Testis (tissue), 5 donors: ENCODE measurements at places on chromosomes 4 and X. TPM values are rescaled to one million over a fixed set of nuclear protein-coding genes. Genes with fewer than 3 reads are reported as not detected.
A peak's percentile ranks its signal among the peaks of the same experiment; 100 is the strongest.

- no peaks in the 10 kb centered on the region for H3K36me3 ChIP-seq
- H3K4me3 ChIP-seq = no peak overlapping the region
- H3K27ac ChIP-seq = no peak overlapping the region
- H3K4me1 ChIP-seq = no peaks in the 10 kb centered on the region
These were observed 4.4 kb downstream of the GPC3 start for GRCh38 chrX:133980832-133981588.

DNA sequence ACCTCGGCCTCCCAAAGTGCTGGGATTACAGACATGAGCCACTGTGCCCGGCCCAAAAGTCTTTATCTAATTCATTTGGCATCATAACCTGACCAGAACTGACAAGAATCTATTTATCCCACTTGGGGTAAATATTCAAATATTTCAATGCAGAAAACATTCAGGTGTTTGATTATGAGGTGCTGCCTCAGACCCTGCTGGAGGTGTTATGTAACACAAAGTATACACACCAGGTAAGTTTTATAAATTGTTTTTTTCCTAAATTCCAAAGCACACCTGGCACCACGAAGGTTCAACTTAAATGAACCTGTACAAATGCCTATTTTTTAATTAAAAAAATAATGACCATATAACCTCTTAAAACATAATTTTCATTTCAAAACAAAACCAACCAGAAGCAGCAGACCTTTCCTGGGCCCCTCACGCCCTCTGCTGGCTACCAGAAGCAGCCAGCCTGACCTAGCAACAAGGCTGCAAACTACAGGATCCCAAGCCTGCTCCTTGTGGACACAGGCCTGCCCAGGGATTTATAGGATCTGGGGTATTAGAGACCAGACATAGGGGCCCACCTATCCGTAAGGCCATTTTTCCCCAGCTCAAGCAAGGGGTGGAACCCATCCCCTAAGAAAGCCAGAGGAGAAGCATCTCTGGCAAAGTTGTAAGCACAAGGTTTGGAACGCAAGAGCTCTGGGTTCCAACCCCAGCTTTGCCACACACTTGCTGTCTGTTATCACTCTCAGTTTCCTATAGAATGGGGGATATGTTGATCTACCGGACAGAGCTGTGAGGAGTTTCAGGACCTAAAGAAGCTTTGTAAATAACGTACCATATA lies 11.7 kb downstream of the OTUD5 start:
- no peak overlapping the region for H3K4me3 ChIP-seq
- DNase-seq = peak; percentile 50
- no peaks in the 10 kb centered on the region for H3K36me3 ChIP-seq
- H3K27me3 ChIP-seq = no peaks in the 10 kb centered on the region
- no peaks in the 10 kb centered on the region for H3K4me1 ChIP-seq

- H3K4me3 ChIP-seq = no peak overlapping the region
- DNase-seq = peak; percentile 30
- H3K36me3 ChIP-seq = no peaks in the 10 kb centered on the region
These were observed 136.0 kb upstream of the STX18 start for GRCh38 chr4:4677556-4678522.

- H3K36me3 ChIP-seq = no peaks in the 10 kb centered on the region
- DNase-seq = no peak
- no peaks in the 10 kb centered on the region for H3K4me1 ChIP-seq
- H3K27me3 ChIP-seq = no peaks in the 10 kb centered on the region
These were observed 7.7 kb downstream of the SYN1 start for GRCh38 chrX:47611926-47612325.

DNA sequence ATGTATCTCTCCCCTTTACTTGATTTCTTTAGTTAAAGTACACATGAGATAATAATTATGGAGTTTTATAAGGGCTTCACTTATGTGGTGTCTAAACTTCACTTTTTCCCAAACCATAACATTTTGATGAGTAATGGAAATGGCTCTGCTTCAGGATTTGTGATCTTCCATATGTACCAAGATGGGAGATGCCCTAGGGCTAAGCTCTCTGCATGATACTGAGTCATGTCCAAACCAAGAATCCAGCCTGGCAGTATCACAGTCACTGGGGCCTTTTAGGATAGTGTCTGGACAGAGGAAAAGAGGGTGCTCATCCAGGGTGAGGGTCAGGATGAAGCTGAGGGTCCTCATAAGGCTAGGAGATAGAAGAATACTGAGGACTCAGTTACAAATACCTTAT lies 47.9 kb upstream of the PAGE3 start:
- no peaks in the 10 kb centered on the region for H3K36me3 ChIP-seq
- H3K27ac ChIP-seq = no peak overlapping the region
- no peaks in the 10 kb centered on the region for H3K4me1 ChIP-seq
- DNase-seq = no peak
- no peaks in the 10 kb centered on the region for H3K27me3 ChIP-seq

DNA sequence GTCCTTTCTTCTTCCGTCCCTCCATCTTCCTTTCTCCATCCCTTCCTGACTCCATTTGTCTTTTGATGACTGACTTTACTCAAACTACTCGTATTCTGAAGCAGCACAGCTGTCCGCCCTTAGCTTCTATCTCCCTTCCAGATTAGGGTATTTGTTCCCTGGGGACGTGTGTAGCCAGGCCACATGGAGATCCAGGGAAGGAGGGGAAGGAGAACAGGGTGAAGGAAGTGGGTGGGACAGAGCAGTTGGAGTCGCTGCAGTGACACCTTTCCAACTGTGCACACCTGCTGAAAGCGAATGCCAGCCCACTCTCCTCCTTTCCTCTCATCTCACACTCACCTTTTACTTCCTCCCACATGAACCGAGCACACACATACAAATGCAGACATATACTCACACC lies 323.8 kb downstream of the DCTD start:
- no peak overlapping the region for H3K27ac ChIP-seq
- no peak overlapping the region for H3K4me3 ChIP-seq
- H3K27me3 ChIP-seq = no peaks in the 10 kb centered on the region
- H3K36me3 ChIP-seq = no peaks in the 10 kb centered on the region
- DNase-seq = no peak

GRCh38 chrX:103373581-103373980 lies 2.8 kb upstream of the BEX3 start:
- no peak overlapping the region for H3K4me3 ChIP-seq
- H3K27ac ChIP-seq = peak overlapping the region; percentile 11
- H3K4me1 ChIP-seq = no peaks in the 10 kb centered on the region
- no peaks in the 10 kb centered on the region for H3K36me3 ChIP-seq
- DNase-seq = no peak

GRCh38 chr4:2041239-2042130 lies 17.6 kb upstream of the NAT8L start:
- H3K27me3 ChIP-seq = no peaks in the 10 kb centered on the region
- H3K4me1 ChIP-seq = peaks cover 17% of the 10 kb centered on the region
- H3K27ac ChIP-seq = peak overlapping the region; percentile 53
- no peaks in the 10 kb centered on the region for H3K36me3 ChIP-seq

DNA sequence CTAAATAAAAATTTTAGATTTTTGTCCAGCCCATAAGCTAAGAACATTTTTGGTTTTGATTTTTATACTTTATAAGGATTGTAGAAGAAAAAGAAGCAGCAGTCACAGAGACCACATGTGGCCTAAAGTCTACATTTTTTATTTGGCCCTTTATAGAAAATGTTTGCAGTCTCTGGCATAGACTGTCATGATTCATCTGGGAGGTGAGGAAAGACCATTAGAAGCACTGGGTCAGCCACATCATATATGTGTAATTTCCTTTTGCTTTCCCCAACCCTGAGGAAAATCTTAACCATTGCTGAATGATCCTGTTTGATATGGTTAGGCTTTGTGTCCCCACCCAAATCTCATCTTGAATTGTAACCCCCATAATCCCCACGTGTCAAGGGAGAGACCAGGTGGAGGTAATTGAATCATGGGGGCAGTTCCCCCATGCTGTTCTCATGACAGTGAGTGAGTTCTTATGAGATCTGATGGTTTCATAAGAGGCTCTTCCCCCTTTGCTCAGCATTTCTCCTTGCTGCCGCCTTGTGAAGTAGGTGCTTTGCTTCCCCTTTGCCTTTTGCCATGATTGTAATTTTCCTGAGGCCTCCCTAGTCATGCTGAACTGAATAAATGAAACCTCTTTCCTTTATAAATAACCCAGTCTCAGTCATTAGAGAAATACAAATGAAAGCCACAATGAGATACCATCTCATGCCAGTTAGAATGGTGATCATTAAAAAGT lies 12.1 kb upstream of the COPS4 start:
- H3K4me1 ChIP-seq = no peaks in the 10 kb centered on the region
- no peak for DNase-seq
- H3K27ac ChIP-seq = no peak overlapping the region
- no peaks in the 10 kb centered on the region for H3K27me3 ChIP-seq
- H3K4me3 ChIP-seq = no peak overlapping the region
- no peaks in the 10 kb centered on the region for H3K36me3 ChIP-seq

- H3K27me3 ChIP-seq = no peaks in the 10 kb centered on the region
- H3K4me1 ChIP-seq = no peaks in the 10 kb centered on the region
- H3K36me3 ChIP-seq = no peaks in the 10 kb centered on the region
These were observed 114.0 kb downstream of the IQCM start for GRCh38 chr4:149701435-149702156.

The MND1 gene
- total RNA-seq = 8.3 TPM

The LRIT3 gene
- total RNA-seq = 0.37 TPM

The AFM gene
- 0.19 TPM for total RNA-seq
